ENCODE measurements at places on chromosomes 12 and 14.

DNA sequence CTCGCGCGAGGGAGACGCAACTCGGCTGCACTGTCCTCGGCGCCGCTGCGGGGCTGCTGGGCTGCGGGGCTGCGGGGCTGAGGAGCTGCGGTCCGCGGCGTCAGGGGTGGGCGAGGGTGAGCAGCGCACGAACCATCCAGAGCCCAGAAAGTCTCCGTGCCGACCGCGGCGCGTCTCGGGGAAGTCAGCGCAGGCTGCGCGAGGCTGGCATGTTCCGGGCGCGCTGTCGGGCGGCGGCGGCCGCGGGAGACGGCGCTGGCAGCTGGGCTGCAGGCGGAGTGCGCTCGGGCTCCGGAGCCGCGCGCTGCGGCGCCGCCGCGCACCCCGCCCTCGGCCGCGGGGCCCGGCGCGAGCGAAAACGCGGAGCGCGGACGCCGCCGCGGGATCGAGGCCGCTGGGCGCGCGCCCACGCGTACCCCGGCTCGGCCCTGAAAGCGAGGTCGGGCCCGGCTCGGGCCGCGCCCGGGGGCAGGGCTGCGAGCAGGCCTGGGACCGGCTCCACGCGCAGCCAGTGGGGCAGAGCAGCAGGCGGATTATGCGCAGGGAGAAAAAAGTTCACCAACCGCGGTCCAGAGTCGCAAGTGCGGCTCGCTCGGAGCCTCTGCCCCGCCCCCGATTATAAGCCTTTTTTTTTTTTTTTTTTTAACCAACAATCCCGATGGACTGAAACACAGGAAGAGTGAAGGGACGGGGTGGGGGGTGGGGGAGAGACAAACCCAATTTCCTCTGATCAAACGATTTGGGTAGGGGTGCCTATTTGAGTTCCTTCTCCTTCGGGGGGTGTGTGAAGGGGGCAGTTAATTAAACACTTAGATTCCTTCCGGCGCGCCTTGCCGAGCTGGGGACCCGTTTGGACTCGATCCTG lies at the start of gene PRICKLE1:
PRICKLE1 (minus strand) TSS at position 282 of the 865 bp plus-strand sequence. CDS start 117,230 bp downstream, outside the sequence.
- DNase-seq, result peak; percentile 63

GRCh38 chr12:53551889-53552291 lies 44.6 kb upstream of the NPFF start:
- no peak for DNase-seq

GRCh38 chr12:89098441-89099112 lies 253.7 kb downstream of the DUSP6 start:
- DNase-seq, result no peak

DNA sequence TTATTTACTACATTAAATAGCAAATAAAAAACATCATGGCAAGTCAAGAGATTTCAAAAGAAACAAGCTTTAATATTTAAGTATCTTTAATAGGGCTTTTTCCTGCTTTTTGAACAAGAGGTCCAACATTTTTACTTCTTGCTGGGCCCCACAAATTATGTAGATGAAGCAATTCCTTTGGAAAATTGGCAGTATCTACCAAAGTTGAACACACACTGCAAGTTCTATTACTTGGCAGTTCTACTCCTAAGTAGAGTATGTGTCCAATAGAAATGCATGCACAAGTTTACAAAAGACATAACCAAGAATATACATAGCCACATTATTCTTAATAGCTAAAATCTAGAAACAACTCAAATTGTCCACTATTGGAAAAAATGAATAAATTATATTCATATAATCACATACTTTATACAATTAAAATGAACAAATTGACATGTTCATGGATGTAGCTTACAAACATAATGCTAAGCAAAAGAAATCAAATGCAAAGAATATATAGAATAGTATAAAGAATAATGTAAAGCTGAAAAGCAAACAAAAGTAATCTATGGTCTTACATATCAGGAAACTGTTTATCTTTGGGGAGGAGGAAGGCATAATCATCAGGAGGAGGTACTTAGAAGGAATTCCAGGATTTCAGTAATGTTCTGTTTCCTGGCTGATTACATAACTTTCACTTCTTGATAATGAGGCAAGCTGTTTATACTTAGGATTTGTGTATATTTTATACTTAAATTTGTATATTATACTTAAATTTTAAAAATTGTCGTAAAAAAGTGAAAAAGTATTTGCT lies 6.5 kb upstream of the TMBIM4 start:
- no peak for DNase-seq

GRCh38 chr12:110907583-110907982 lies 12.8 kb downstream of the MYL2 start:
- DNase-seq, result no peak

- DNase-seq, result no peak
Measured at GRCh38 chr12:71756054-71756690, 1.5 kb downstream of the RAB21 start.

DNA sequence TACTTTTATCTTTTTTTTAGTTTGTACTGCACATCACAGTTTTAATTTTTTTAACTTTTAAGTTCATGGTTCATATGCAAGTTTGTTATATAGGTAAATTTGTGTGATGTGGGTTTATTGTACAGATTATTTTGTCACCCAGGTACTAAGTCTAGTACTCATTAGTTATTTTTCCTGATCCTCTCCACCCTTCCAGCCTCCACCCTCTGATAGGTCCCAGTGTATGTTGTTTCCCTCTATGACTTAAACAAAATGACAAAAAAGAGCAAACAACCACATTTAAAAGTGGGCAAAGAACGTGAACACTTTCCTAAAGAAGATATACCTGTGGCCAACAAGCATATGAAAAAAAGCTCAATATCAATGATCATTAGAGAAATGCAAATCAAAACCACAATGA lies 63.7 kb downstream of the GARIN6 start:
- DNase-seq, result no peak

All from activated CD8-positive, alpha-beta memory T cell treated with anti-CD3 and anti-CD28 coated beads for 24 hours (primary cell).